ENCODE measurements at places on chromosomes 5 and 9.

DNA sequence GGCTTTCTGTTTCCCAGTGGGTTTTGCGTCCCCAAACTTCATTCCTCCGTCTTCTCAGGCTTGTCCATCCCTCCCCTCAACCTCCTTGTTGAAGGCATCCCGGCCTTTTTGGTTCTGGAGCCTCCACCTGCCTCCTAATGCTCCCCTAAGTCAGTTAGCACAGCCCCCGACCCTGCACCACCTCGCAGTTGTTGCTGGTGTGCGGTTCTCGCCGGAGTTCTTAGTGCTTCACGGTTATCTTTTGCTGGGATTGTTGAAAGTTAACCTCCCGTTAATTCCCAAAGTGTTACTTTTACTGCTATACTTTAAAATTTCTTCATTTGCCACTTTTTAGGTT, 447 bp downstream of the UBLCP1 start:
- no peak for DNase-seq

GRCh38 chr9:74783408-74783807, 104.3 kb downstream of the TRPM6 start:
- no peak for DNase-seq

DNA sequence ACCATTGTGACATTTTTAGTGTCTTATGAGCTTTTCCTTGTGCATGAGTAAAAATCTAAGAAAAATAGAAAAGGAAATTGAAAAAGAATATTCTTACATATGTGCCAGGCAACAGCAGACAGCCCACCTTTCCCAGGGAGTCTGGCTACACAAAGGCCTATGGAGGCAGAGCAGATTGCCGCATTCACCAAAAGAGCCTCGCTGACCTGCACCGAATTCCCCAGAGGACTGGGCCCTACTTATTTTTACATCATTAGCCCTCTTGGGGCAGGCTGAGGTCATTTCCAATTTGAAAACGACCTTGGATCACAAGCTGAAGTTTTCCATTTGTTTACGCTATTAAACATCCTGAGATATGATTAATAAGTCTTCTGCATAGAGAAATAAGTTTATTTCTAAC, 66.2 kb upstream of the WDR41 start:
- DNase-seq = no peak

DNA sequence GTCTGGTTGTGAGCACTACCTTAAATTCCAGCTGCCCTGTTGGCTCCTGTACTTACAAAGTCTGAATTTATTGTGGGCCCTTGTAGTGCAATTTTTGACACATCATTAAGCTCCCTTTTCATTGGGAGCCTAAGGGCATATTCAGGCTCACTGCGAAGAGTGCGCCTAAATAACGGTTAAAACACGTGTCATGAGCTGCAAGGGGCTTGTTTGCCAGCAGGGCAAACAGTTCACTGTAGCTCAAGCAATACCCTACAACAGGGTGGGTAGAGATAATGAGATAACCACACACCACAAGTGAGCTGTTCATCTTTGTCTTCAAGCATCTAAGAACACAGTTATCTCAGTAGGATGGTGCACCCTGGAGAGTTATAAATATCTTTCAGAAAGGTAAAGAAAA, 214.2 kb downstream of the SLF1 start:
- DNase-seq = no peak

- DNase-seq = no peak
These were observed 26.3 kb upstream of the GABRP start for GRCh38 chr5:170757182-170757601.

- no peak for DNase-seq
These were observed 811 bp upstream of the ARRDC3 start for GRCh38 chr5:91383956-91384300.

GRCh38 chr9:133806623-133807010, 68.5 kb upstream of the SARDH start:
- DNase-seq = no peak

- no peak for DNase-seq
These were observed 21.9 kb downstream of the MOCS2 start for GRCh38 chr5:53087621-53088121.

GRCh38 chr9:136426787-136427186, 12.9 kb downstream of the INPP5E start:
- no peak for DNase-seq

DNA sequence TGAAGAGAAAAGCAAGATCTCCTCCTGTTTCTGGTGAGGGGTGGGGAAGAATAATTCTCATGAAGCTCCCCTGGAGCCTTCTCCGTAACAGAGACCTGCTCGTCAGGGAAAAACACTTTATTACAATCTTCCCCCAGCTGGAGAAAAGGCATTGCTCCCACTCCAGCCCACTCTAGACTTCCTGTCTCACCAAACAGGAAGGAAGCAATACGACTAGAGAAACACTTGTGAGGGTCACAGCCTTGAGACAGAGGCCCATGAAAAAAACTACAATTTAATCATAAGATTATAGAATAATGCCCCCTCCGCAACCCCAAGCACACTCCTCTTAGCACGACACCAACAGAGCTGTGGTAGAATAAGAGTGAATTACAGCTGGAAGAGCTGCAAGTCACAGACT, 197.2 kb upstream of the S1PR3 start:
- no peak for DNase-seq

- DNase-seq = no peak
These were observed 120.7 kb upstream of the SLIT3 start for GRCh38 chr5:169421677-169422076.

DNA sequence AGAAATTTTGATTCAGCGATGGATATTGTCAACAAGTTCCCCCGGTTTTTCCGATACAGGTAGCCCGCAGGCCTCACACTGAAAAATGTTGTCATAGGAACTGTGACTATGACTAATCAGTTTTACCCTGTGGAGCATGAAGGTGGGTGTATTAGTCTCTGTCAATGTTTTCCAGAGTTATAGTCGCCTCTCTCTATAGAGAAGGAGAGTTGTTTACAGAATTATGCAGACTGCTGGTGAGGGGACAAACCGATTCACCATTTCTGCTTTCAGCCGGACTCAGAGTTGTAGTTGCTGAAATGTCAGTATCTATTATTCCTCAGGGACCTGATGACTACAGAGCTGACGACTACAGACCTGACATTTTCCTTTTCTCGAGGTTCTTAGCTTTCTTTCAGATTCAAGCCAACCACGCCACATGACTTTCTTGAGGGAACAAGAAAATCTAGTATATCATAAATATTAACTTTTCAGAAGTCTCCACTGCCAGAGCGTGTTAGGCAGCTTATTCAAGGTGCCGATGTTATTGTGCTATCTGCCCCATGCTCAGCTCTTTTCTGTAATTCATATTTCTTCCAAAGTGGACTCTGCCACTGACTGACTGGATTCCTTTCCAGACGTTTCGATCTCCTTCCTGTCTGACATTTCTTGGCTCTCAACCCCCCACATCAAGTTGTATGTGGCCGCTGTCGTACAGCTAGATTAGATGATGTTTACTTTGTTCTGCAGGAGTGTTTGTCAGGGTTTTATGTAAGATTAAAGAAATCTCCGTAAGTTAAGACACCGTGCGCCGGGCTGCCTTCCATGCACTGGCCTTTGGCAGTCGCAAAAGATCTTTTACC, 178.1 kb downstream of the FGF1 start:
- DNase-seq = no peak

DNA sequence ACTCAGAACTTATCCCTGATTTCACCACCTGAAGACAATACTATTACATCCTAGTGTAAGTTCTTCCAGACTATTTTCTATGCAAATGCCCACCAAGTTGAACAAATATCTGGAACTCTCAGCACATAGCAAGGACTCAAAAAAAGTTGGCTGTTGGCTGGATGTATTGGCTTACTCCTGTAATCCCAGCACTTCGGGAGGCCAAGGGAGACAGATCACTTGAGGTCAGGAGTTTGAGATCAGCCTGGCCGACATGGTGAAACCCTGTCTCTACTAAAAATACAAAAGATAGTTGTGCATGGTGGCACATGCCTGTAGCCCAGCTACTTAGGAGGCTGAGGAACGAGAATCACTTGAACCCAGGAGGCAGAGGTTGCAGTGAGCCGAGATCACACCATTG, 15.0 kb upstream of the VPS13A start:
- no peak for DNase-seq

GRCh38 chr5:87210743-87211142, 56.9 kb upstream of the RASA1 start:
- DNase-seq = no peak

DNA sequence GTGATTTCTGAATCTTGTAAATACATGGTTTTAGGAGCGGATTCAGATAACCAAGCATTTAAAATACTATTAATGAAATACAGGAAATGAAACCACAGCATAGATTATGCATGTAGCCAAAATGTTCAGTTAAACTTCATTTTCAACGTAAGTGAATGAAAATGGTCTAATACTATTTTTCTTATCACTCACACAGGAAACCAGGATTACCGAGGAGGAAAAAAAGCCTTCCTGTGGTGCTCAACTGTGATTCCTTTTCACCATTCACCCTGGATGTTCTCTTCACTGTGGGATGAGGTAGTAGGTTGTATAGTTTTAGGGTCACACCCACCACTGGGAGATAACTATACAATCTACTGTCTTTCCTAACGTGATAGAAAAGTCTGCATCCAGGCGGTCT, 83.4 kb upstream of the ZNF169 start:
- no peak for DNase-seq

DNA sequence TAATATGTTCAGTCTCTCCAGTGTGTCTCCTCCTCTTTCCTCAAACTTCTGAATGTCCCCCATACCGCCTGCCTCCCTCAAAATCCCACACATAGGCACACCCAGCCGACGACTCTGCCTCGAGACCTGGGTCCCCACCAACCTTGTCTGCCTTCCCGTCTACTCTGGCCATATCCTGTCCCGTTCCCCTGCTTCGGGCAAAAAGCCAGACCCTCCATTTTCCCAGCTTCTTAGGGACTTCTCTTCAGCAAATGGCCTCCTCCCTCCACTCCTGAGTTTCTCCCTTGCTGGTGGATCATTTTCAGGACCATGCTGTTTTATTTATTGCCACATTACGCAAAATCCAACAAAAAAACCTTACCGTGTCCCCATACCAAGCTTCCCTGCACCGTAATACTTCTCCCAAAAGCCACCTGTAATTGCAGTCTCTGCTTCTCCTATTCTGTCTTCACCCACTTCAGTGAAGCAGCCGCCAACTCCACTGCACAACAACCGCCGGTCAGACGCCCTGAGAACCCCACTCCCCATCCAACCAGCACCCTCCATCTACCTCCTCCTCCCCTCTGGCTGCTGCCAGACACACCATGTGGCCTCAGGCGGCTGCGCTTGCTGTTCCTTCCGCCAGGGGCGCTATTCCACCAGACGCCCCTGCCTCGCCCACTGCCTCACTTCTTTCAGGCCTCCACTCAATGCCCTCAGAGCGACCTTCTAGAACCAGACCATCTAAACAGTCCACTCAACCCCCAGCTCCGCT, 117.0 kb downstream of the TRPM6 start:
- no peak for DNase-seq

- no peak for DNase-seq
These were observed 18.3 kb upstream of the TNFSF15 start for GRCh38 chr9:114824110-114824509.

- DNase-seq = no peak
These were observed 86.0 kb downstream of the BRINP1 start for GRCh38 chr9:119283078-119283794.

DNA sequence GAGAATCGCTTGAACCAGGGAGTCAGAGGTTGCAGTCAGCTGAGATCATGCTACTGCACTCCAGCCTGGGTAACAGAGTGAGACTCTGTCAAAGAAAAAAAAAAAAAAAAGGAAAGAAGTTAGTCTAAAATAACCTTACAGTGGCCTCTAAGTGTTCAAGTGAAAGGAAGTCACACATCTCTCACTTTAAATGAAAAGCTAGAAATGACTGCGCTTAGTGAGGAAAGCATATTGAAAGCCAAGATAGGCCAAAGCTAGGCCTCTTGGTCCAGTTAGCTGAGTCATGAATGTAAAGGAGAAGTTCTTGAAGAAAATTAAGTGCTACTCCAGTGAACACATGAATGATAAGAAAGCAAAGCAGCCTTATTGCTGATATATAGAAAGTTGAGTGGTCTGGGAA, 38.1 kb downstream of the ITGA1 start:
- no peak for DNase-seq

- DNase-seq = no peak
These were observed 622.4 kb upstream of the GRIN3A start for GRCh38 chr9:102360846-102361245.

DNA sequence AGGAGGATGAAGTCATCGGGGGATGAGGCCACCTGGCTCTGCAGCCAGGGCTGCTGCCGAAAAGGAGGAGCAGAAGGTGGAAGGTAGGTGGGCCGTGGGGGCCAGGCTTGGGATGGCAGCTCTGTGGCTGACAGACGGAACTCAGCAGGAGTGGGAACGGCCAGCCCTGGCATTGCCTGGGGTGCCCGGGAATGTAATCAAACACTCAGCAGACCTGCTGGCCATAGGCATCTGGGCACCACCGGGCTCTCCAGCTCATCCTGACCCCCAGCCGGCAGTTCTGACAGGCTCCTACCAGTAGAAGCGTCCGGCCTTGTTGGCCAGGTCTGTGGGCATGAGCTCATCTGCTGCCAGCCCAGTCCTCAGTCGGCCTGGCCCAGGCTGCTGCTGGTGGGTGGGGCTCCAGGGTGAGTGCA, 4.3 kb upstream of the FAT2 start:
- DNase-seq = no peak

DNA sequence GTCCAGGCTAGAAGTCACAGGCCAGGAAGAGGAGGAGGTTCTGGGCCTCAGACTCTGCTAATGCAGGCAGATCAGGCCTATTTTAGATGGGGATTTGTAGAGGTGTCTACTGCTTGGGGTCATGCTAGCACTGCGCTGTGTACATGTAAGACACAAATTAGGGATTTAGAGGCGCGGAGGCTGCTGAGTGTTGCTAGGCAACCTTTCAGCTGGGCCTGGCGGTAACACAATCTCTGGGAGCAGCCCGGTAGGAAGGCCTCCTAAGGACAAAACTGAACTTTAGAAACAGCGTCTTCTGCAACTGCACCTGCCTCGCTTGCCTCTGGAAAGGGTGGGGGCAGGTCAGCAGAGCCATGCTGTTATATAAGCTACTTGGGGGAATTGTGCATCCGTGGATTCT, 147.9 kb downstream of the MACROH2A1 start:
- no peak for DNase-seq

DNA sequence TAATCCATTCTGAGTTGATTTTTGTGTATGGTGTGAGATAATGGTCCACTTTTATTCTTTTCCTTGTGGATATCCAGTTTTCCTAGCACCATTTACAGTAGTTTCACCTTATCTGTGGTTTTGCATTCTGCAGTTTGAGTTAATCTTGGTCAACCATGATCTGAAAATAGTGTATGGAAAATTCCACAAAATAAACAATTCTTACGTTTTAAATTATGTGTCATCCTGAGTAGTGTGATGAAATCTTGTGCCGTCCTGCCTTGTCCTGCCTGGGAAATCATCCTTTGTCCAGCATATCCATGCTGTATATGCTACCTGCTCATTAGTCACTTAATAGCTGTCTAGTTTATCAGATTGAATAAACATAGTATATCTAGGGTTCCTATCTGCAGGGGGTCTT, 42.1 kb downstream of the CDC42SE2 start:
- DNase-seq = no peak

- no peak for DNase-seq
These were observed 91.8 kb upstream of the OR13F1 start for GRCh38 chr9:104412238-104412637.
